ENCODE measurements at places on chromosomes 7 and 10.

- no peak for DNase-seq
Measured at GRCh38 chr7:157873181-157873580, 536.4 kb downstream of the DNAJB6 start.

- no peak for DNase-seq
Measured at GRCh38 chr7:100567031-100567730, 6.5 kb downstream of the SAP25 start.

GRCh38 chr10:101616415-101617101, 28.4 kb downstream of the DPCD start:
- no peak for DNase-seq

- DNase-seq, result no peak
Measured at GRCh38 chr10:2772816-2773631, 294.3 kb upstream of the PFKP start.

- DNase-seq, result no peak
Measured at GRCh38 chr10:125121003-125121402, 39.4 kb downstream of the CTBP2 start.

DNA sequence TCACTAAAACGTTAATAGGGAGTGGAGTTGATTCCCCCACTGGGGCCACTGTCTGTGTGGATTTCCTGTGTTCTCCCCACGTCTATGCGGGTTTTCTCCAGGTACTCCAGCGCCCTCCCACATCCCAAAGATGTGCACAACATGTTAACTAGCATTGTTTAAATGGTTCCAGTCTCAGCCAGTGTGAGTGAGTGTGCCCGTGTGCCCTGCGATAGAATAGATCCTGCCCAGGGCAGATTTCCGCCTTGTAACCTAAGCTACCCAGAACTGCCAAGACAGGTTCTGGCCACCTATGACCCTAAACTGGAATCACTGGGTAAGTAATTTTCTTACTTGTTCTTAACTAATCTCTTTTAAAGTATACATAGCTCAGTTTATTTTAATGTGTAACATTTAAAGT, 58.5 kb downstream of the CCDC6 start:
- no peak for DNase-seq

- no peak for DNase-seq
Measured at GRCh38 chr10:117000580-117000979, 4.4 kb downstream of the SHTN1 start.

DNA sequence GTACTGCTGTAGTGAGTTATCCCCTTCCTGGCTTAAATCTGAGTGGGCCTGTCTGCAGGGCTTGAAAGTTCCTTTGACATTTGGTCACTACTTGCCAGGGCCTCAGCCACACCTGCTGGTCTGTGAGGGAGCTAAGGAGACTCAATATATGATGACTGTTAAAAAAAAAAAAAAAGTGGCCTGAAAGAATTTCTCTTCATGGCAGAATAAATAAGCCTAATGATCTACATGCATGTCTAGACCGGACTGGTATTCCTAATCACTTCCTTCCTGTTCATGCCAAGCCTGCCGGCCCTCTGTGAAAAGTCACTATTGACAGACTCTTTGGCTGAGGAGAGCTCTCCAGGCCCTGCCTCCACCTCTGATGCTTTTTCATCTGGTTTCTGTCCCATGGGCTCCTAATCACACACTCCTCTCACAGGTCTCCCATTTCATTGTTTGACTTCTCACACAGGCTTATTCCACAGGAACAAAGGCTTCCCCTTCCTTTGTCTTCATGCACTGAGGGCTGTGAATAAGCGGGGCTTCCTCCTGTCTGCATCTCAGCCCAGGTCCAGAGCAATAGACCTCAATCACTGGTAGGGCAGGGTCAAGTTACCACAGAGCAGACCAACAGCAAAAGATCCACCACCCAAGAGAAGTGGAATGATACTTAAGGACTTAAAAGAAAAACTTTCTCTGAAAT, 99.1 kb upstream of the SEC61G start:
- no peak for DNase-seq

DNA sequence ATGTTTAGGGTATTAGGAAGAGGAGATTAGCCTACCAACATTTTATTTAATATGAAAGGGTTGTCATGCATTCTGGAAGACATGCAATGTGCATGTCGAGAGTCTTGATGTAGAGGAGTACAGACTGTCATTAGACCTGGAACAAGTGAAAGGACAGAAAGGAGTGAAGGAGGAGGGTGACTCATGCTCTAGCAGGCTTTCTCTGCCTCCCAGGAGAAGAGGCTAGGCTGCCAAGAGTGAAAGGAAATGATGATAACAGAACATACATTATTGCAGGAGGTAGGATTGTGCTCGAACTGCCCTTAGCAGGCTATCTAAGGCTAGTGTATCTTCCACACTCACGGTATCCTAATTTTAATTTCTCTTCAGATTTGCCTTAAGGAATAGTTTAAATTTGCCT, 228.8 kb downstream of the EXOC4 start:
- no peak for DNase-seq

DNA sequence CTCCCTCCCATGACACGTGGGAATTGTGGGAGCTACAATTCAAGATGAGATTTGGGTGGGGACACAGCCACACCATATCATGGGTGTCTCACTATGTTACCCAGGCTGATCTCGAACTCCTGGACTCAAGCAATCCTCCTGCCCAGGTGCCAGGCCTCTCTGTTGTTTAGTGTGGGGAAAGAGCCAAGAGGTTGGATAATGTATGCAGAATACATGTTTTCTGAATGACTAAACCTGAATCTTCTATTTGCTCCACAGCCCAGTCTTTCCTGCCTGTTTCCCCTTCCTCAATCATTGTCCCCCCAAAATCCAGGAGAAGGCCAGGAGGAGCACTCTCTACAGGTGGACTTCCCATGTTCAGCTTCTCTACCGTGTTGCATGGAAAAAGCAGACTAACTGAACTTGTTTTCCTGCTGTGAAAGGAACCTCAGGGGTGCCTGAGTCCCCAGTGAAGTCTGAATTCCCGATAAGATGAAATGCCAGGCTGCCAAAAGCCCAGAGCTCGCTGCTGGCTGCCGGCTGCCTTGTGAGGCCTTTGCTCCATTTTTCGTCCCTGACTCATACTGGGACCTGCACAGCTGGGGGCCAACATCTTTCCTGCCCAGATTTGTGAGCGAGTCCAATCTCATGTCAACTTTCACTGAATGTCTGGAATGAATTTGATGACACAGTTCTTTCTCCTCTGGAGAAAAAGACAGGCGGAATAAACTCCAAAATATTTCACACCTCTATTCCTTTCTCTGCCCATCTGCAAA, 588.0 kb downstream of the CALN1 start:
- DNase-seq, result no peak

GRCh38 chr7:116434820-116435341, 64.7 kb upstream of the CAV2 start:
- DNase-seq, result no peak

DNA sequence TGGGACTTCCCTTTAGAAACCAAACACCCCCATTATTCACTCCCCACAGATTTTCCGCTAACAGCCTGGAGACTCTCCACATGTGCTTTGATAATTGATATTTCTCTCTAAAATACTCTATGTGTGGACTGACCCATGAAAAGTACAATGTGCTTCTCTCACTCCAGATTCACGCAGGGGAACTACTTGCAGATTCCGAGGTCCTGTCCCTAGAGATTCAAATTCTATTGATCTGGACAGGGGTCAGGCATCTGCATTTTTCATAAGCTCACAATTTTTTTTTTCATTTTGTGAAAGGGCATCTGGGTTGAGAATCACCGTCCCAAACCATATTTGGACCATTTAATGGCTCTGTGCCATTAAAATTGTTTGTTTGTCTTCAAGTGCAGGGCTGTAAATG, 98.7 kb downstream of the CALCR start:
- DNase-seq, result no peak

GRCh38 chr10:78290131-78290750, 256.6 kb downstream of the RPS24 start:
- DNase-seq, result no peak

DNA sequence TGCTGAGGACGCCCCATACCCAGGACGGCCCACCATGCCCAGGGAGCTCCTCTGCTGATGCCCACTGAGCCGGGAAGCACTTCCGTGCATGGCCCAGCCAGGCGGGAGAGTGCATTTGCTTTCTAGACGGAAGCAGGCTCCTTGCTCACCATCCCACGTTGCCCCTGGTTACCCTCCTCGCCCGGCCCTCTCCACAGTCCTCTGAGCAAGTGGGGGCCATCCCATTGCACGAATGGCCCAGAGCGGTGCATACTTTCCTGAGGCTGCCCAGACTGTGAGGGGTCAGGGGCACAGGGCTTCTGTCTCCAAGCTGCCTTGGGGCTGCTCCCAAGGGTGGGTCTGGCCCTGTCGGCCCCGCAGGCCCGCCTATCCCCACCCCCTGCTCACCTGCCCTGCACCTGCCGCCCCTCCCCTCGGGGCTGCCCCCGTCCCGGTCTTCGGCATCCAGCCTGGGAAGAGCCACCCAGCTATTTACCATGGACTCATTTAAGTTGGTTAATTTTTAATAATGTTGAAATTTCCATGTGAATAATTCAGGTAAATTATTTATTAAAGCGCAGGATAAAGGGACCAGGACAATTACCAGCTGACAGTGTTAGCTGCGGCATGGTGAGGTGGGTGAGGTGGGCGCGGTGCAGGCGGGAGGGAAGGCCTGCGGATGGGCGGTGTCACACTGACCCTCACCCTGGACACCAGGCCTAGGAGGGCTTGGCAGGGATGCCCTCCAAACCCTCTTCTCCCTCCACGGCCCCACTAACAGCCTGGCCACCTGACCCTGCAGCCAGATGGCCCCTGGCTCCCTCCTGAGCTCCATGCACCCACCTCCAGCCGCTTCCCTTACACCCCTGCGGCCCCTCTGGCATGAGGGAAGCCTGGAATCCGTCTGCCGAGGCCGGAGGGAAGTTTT, 104.4 kb downstream of the MICALL2 start:
- DNase-seq, result no peak

DNA sequence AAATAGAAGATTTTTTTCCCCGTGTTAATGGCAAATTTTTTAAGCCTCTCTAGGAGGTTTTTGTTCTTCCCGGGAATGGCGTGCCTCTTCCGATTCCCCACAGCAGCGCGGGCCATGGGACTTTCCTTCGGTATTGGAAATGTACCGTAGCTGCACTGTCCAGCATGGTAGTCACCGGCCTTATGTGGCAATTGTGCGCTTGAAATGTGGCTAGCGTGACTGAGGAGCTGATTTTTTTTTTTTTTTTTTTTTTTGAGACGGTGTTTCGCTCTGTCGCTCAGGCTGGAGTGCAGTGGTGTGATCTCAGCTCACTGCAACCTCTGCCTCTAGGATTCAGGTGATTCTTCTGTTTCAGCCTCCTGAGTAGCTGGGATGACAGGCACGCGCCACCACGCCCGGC, 938 bp upstream of the TCTN3 start:
- DNase-seq, result no peak

DNA sequence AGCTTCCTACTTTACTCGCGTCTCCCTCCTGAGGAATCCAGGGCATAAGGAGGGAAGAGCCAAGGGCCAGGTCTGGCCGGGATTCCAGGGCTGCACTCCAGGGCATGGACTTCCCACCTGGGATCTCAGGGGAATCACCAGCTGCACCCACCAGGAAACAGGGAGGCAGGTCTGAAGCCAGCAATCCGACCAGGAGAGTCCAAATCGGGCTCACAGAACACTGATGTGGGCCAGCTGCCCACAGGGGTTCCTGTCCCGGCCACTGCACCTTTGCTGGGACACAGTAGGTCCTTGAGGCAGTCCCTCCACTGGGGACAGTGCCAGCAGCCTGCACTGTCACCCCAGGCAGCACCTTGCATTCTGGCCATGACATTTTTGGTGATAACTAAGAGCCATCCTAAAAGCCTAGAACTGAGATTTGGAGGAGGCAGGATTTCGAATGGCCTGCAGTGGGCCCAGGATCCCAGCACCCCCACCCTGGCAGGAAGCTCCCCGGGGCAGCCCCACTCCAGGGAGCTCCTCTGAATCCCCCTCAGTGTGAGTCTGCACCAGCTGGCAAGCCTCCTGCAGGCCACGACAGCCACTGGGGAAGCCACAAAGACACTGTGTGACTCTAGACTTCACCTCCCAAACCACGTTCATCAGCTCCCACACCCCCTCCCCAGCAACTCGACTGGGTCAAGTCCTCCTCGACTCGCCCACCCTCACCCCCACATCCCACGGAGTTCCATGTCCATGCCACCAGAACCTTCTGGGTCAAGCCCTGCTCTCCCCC, 71.5 kb upstream of the PPP2R2D start:
- DNase-seq, result no peak

DNA sequence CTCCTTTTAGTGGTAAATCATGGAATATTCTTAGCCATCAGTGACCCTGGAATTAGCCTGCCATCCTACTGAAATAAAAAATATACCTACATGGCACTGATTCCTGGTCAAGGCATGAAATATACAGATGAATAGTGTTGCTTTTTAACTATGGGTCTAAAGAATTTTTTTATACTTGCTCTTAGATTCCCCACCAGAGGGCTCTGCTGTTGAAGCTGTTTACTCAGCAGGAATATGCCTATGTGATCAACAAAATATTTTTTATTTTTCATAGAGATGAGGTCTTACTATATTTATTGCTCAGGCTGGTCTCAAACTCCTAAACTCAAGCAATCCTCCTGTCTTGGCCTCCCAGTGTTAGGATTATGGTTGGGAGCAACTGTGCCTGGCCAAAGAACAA, 13.5 kb downstream of the ZC3HC1 start:
- no peak for DNase-seq

GRCh38 chr10:114754445-114755320, 66.9 kb upstream of the FHIP2A start:
- DNase-seq, result no peak

DNA sequence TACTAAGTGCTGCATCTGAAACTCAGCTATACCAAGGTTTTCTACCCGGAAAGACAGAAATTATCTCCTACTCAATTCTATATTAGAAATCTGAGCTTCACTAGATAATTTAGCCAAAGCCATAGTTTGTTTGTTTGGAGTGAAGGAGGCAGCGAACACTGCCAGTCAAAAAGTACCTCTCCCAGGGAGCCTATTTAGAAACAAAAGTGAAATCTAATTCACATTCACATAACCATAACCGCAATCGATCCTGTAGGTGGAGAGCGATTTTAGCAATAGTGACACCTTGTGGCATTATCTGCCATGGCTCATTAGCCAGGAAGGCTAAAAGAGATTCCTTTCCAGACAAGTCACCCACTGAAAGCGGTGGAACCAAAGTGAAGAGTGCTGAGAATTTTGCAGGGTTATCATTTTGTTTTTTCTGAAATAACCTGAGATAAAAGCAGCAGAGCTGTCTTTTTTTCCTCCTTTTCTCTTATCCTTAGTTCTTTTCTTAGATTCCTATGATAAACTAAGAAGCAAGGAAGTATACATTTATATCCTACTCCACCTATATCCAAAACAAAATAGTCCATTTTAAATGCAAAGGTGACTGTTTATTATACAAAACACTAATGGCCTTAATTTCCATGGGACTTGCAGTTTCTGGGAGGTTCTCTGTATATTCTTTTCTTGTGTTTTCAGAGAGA, 83.7 kb upstream of the BET1 start:
- no peak for DNase-seq

All from stimulated activated CD8-positive, alpha-beta memory T cell treated with anti-CD3 and anti-CD28 coated beads, Interleukin-2, amount 100 ng/mL, for 48 hours (primary cell).